ENCODE measurements at places on chromosomes 11 and 22.

DNA sequence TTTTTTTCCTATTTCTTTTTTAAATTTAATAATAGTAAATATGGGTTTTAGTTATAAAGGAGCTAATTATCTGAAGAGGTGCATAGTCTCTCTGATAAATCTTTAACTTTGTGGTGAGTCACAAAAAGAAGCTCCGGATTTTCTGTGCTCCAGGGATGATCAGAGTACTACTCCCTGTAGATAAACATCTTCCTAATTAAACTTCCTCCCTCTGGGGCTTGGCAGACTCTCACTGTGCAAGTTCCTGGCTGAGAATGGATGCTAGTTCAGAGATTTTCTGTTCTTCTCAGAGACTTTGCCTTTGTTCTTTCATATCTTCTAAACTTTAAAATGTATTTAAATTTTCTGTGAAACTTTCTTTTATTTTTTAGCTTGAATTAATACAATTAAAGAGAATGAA, at the start of gene OR10G7:
Gene OR10G7 (minus strand): TSS at position 72 of the 400 bp plus-strand sequence. CDS start 2,324 bp downstream, outside the sequence.
- DNase-seq: no peak

DNA sequence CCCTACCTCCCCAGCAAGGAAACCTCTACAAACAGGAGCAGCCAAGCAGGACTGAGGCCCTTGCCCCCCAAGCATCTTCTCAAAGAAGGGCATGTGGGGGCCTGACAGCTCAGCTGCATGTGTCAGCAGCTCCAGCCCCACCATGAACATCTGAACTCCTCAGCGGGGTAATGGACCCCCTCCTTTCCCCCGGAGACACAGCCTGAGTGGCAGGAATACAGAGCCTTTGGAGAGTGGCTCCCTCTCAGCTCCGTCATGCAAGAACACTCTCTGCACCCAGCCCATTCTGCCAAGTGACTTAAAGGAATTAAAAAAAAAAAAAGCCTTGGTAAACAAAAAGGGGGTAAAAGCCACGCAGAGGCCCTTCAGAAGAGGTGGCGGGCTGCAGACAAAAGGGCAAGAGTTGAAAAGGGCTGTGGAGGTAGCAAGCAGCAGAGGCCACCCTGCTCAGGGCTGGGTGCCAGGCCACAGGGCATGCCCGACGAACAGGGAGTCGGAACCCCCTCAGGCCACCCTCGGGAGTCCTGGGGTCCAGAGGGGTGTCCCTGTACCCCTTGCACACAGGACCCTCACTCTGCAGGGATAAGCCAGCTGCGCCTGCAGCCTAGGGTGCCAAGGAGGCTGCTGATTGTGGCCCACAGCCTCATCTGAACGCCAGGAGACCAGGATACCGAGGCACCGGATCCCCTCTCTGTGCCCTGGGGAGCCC, 62.5 kb downstream of the MACROD1 start:
- no peak for DNase-seq

DNA sequence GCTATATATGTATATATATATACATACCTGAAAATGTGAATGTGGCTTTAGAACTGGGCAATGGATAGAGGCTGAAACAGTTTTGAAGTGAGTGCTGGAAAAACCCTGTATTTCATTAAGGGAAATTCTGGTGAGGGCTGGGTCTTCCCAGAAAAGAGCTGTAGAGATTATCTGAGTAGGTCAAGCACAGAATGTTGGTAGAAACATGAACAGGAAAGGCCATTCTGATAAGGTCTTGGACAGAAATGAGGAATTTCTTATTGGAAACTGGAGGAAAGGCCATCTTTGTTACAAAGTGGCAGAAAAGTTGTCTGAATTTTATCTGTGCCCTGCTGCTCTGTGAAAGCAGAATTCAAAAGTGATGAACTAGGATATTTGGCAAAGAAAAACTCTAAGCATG, 25.4 kb downstream of the RTL6 start:
- no peak for DNase-seq

- no peak for DNase-seq
Observed at GRCh38 chr22:46783721-46784120, 21.3 kb downstream of the TBC1D22A start.

GRCh38 chr11:7546324-7546791, 32.6 kb downstream of the PPFIBP2 start:
- no peak for DNase-seq

- no peak for DNase-seq
Observed at GRCh38 chr11:57643802-57644201, 5.9 kb downstream of the YPEL4 start.

DNA sequence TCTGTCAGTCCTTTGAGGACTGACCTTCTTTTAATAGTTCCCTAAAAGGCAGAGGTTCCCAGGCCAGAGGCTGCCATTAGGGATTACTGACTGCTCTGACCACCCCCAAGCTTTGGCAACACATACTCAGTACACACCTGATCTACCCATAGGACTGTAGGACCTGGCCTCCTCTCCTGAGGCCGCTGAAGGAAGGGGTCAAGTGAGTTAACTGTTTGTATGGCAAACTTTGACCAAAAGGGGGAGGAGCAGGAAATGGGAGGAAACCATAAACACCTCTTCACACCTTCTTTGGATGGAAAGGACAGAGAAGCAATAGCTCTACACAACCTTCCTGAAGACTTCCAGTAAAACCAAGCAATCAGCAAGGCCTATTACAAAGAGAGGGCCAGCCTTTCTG, 104.0 kb downstream of the APOL5 start:
- DNase-seq: no peak

- no peak for DNase-seq
Observed at GRCh38 chr11:73195191-73196007, 22.7 kb upstream of the P2RY2 start.

DNA sequence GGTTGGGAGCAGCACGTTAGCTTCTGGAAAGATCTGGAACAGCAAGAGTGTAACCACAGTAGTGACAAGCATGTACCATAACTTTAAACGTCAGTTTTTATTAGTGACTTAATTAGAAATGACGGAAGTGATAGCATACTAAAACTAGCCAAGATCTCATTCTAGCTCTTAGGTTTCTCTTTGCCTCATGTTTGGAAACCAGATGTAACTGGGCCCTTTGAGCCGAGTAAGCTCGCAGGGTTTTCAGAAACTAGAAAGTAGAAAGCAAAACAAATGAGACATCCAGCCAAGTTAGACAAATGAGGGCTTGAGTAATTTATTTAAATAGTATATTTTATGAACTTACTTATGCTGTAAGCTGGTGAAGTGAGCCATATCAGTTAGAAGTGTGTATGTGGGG, 40.2 kb upstream of the SLC5A12 start:
- no peak for DNase-seq

DNA sequence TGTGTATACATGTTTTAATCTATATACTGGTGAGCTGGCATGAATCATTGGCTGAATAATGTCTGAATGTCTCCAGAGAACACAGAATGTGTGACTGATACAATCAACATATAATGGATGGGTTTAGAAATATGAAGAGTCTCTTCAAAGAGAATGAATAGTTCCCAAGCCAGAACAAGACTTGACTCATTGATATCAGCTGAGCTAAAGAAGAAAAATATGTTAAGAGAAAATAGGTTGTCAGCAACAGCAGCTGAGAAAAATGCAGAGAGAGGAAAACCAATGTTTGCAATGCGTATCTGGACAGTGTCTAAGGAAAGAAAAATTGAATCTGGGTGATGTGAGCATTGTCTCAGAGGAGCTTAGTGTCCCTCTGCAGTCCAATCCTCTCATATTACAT, 1281.8 kb upstream of the TENM4 start:
- DNase-seq: no peak

- DNase-seq: no peak
Observed at GRCh38 chr11:126502982-126503381, 147.5 kb downstream of the ST3GAL4 start.

DNA sequence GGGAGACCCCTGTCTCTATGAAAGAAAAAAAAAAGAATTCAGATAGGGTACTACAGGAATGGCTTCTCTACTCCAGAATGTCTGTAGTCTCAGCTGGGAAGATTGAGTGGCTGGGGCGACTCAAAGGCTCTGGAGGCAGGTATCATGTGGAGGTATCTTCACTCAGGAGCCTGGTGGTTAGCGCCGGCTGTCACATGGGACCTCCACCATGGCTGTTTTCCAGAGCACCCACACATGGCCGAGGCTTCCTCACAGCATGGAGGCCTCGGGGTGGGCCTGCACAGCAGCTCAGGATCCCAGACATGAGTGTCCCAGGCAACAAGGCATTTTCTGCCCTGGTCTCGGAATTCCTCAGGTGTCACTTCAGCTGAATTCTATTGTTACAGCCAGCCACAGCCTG, 10.1 kb downstream of the RPS13 start:
- DNase-seq: no peak

GRCh38 chr11:92449780-92450179, 225.2 kb downstream of the FAT3 start:
- no peak for DNase-seq

DNA sequence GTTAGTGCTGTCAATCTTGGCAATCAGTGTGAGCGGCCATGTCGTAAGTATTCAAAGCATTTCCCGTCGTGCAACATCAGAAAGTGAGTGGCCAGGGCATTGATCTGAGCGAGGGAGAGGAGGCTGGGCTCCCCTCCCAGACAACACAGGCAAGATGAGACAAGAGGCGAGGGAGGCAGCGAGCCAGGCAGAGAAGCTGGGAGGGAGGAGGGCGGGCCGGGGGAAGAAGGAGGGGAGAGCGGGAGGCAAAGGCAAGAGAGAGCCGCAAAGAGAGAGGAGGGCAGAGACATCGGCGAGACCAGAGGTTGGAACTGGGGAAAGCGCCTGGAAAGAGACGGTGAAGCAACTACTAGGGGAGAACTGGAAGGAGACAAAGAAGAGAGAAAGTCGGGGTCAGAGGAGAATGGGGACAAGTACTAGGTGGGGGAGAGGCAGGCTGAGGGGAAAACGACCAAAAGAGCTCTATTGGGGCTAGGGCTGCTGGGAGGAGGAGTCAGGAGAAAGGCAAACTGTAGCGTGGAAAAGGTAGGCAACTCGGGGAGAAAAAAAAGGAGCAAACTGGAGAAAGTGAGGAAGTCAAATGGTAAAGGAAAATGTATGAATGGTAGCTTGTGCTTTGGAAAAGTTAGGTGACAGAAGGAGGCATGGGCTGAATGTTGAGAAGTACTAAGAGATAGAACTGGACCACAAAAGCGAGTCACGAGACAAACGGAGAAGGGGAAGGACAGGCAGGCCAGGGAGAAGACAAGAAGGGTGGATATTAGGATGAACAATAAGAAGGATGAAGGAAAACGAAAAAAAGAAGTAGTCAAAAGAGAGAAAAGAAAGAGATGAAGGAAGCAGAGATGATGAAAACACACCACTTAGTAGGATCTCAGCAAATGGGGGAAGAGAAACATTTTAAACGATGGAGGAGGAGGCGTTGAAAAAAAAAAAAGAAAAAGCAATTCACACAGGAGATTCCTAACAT, 130.5 kb upstream of the C11orf58 start:
- DNase-seq: no peak

GRCh38 chr11:94519478-94520084, 7.3 kb downstream of the C11orf97 start:
- DNase-seq: no peak

DNA sequence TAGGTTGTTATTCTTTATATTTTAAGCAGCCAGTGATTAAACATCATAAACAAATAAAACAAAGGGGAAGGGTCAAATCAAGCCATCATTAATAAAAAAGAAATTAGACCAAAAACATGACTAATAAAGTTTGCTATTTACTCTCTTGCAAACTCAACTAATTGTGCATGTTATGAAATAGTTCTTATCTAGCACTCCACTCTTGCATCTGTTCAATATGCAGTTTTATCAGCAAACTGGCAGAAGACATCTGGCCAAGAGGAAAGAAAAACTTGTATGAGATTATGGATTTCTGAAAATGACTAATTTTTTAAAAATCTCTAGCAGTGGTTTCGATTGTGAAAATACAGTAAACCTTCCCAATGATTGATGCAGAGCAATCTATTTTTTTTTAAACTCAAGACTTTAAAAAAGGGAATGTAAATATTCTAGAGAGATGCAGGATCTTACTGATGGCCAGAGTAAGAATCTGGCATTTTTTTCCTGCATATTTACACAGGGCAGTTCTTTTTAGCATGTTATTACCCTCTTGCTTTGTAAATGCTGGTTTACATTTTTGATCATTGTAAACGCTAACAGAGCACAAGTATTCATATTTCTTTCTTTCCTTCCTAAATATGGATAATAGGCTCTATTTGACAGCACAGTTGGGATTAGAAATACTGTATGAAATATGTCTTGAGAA, 83.3 kb downstream of the GRIA4 start:
- no peak for DNase-seq

- no peak for DNase-seq
Observed at GRCh38 chr11:37264783-37265182, 666.7 kb upstream of the RAG2 start.

DNA sequence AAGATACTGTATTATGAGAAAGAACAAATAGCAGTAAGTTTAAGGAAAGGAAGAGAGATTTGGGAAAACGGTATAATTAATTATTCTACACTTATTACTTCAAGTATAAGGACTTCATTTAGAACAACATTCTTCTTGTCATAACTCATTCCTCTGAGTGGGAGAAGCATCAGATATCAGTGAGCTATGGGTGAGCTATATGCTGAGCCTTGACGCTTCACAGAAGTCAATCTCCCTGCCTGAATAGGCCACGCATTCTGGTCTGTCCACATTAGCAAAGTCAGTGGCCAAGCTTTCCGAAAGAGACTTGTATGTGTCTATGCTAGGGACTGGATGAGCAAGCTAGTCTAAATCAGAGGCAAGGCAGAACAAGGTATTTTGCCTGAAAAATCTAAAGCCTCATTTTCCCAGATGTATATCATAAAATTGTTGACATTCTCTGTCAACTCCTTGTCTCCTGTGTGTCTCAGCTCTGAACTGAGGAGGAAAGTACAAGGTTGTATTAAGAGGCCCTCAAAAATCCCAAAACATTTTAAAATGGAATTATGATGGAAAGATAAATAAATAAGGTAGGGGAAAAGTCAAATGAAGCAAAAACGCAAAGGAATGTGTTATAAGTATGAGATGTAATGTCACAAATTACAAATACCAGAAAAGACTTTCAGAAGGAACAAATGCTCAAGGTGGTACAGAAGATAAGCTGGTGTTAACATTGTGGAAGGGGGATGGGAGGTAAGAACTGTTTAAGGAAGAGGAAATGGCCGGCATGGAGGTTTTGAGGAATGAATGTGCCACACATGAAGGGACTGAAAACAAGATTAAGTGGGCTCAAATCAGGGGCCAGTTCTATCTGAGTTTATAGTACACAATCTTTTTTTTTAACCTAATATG, 1.4 kb downstream of the OR52N2 start:
- DNase-seq: no peak

DNA sequence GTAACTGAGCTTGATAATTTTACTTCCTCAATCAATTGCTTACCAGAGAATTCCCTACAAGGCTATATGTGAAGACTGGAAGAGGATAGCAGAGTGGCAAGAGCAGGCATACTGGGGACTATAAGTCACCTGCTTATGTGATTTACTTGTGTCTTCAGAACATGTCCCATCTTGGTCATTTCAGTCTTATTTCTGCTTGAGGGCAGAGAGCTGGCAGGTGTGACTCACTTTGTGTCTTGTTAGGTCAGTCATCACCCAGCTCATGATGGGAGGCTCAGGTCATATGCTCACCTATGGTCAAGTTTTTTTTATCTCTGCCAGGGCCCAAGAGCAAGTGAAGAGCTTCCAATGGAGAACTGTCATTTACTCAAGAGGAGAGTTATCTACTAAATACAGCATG, 6.2 kb downstream of the SRSF8 start:
- no peak for DNase-seq

All from stimulated activated CD4-positive, alpha-beta T cell treated with anti-CD3 and anti-CD28 coated beads, Interleukin-15, amount 100 ng/mL, for 1 hour (primary cell).